ENCODE measurements at places on chromosomes 5 and 9.

DNA sequence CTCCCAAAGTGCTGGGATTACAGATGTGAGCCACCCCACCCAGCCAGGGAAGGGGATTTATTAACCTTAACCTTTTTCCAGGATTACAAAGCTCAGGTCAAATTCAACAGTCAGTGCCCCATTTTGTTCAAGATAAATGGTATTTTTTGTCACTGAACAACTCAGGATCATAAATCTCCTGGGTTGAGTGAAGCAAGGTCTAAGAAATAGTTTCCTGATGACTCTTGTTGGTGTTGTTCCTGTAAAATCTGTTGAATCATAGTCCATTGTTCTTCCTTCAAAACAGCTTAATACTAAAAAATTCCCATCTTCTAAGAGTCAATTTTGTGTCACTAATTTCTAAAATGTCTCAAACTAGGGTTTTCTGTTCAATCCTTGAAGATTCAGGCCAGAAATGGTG lies 33.9 kb upstream of the JMY start:
- DNase-seq: no peak

DNA sequence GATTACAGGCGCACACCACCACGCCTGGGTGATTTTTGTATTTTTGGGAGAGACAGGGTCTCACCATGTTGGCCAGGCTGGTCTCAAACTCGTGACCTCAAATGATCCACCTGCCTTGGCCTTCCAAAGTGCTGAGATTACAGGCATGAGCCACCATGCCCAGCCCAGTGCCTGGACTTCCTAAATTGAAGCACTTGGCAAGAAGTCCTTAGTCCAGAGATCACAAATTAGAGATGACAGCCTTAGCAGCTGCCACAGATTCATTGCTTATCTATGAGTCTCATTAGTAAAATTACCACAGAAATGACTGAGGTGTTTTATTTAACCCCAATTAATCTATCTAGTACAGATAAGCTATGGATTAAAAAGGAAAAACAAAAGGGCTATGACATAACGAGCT lies 19.2 kb downstream of the EFCAB9 start:
- DNase-seq: no peak

GRCh38 chr9:34558919-34559623 lies 30.5 kb downstream of the CNTFR start:
- DNase-seq: no peak

- no peak for DNase-seq
These were observed 435.1 kb downstream of the SPATA31D1 start for GRCh38 chr9:82423700-82424099.

DNA sequence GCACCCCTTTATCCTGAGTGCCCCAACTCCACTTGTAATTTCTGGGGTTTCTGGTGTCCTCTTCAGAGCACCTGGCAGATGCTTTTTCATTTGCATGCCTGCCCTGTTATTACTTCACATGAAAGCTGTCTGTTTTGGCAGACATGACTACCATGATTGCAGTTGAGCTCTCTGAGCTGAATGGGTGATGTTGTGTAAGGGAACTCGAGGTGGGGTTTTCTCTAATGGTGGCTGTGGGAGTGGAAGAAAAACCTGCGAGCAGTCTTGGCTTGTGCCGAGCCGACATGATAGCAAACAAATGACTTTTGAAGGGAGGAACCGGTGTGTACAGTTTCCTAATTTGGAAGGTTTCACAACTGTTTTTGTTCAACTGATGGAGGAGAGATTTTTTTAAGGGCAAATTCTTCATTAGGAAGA lies 196.2 kb downstream of the AOPEP start:
- no peak for DNase-seq

GRCh38 chr9:113205432-113205831 lies 15.6 kb downstream of the FKBP15 start:
- no peak for DNase-seq

DNA sequence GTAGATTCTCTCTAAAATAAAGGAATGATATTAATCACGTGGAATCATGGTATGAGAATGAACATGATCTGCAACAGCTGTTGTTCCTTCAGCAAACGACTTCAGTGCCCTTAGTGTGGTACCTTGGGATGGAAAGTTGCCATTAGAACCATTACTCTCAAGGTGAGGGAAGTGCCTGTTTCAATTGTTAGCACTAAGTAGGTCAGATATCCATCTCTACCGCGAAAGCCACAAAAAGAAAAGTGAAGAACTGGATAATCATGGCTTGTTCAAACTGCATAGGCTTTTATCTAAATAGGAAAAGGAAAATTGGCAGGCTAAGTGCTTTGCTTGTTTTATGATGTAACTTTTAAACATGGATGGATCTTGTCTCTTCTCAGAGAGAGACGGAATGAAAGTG lies 380.7 kb downstream of the MRPS30 start:
- DNase-seq: no peak

GRCh38 chr5:127958421-127959011 lies 125.0 kb upstream of the SLC12A2 start:
- no peak for DNase-seq

DNA sequence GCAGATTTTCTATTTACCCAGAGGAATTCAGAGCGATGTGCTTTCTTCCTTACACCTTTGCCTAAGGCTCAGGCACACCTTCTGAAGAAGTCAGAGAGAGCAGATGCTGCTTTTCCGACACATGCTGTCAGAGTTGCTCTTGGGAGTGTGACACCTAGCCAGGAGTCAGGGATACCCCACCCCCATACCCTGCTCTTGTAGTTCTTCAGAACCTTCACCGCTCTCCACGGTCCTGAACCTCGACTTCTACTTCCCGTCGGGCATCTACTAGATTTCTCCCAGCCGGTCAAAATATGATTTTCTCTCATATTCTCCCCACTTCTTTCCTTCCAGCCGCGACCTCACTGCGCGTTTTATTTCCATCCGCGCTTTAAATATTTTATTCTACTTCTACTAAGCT lies 1.7 kb downstream of the GRIN3A start:
- no peak for DNase-seq

DNA sequence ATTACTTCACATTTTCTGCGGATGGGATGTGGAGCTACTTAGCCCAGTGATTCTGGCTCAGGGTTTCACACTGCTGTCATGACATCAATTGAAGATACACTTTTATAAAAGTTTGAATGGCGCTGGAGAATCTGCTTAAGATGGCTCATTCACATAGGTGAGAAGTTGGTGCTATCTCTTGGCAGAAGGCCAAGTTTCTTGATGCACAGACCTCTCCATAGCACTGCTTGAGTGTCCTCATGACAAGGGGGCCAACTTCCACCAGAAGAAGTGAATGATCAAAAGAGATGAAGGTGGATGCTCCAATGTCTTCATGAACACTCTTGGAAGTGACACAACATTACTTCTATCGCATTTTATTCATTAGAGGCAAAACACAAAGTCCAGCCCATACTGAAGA lies 403.7 kb upstream of the CCNG1 start:
- DNase-seq: no peak

DNA sequence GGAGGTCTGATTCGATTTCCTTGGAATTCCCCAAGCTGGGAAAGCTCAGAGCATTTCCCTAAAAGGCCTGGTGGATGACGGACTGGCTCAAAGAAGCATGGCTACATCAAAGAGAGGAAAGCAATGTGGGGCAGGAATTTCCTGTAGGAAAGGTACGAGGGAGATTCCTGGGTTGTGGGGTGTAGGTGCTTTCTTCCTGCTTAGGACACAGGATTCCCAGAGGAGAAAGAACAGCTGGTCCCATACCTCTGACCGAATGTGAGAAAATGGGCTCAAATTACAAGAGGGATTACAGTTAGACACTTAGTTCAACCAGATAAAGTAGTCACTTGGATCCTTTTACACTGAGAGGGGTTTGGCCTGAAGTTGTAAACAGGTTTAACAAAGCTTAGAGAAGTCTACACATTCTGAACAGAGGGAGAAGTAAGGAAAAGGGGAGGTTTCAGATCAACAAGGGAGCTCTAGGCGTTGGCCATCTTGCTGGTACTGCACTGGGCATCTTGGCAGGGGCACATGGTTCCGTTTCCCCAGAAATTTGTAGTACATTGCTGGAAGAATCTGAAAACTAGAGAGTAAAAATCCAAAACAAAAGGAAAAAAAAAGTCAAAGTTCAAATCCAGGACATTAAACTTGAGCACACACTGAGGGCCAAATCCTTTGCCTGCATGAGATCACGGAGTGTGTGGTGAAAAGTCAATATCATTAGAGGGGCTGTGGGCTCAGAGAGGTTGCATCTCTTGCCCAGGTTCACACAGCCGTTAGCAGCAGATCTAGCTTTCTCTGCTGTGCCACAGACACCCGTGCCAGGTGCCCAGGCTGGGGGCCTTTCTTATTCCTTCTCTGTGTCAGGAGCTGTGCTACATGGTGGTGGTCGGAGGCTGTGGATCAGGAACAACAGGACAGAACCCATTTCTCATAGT lies 171.3 kb downstream of the RGS3 start:
- DNase-seq: no peak

DNA sequence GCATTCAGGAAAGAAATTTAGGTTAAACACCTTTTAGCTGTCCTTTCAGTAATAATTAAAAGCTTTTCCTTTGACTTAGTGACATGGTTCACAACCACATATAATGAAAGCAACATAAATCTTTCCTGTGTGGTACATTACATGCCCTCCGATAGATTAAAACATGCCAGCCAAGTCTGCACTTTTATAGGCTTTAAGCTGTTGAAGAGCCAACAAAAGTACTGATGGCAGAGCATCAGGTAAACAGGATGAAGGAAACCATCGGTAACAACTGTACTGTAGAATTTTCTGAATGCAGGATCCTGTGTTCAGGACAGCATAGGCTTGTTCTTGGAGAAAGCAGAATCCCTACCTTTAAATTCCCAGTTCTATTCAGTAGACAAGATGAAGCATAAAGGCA lies 226.6 kb downstream of the MLLT3 start:
- DNase-seq: no peak

DNA sequence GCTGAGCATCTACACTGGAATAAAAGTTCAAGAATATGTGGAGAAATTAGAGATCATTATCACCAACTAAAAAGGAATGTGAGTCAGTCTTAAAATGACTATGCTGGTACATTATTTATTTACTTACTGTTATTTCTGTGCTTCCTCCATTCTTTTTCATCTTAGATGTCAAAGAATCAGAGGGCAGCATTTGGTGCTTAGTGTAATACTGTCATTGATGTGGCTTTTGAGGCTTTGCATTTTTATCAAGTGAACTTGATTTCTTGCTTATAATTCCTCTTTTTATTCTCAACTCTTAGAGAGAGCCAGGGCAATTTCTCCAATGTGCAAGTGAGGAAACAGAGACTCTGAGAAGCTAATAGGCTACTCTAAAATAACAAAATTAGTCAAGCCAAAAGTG lies 163.7 kb upstream of the TRPC7 start:
- DNase-seq: no peak

GRCh38 chr5:4027088-4027734 lies 431.6 kb downstream of the IRX1 start:
- no peak for DNase-seq

GRCh38 chr5:93381057-93381456 lies 200.0 kb downstream of the NR2F1-AS1 start:
- DNase-seq: no peak

GRCh38 chr9:127193483-127193882 lies 71.0 kb upstream of the ANGPTL2 start:
- no peak for DNase-seq

DNA sequence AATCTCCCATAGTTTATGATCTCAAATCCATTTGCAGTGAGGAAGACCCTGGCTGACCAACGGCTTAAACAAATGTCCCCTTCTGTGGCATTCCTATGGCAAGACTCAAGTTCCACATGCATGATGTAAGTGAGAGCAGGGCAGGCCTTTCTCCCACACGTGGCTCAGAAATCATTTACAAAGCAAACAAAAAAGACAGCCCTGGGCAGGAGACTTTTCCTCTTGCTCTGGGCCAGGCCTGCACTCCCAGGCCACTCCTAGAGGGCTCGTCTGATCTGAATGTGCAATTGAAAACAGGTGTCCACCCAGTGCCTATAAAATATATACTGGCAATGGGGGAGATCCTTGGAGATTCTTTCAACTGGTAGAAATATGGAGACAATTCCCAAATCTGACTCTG lies 123.1 kb downstream of the DMRT2 start:
- no peak for DNase-seq

DNA sequence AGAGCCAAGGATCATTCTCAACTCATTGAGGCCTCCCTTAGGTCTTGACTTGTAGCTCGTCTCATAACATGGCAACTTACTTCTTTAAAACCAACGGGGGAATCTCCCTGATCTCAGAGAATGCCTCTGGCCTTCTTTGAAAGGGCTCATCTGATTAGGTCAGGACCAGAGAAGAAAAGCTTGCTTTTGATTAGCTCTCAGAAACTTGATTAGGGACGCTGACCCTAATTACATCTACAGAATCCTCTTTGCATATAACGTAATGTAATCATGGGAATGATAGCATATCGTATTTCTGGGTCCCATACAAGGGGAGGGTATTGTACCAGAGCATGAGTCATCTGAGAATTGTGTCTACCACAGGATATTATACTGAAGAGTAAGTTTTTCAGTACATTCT lies 125.1 kb upstream of the SH3GL2 start:
- no peak for DNase-seq

GRCh38 chr9:4887556-4887955 lies 94.8 kb downstream of the RCL1 start:
- no peak for DNase-seq

DNA sequence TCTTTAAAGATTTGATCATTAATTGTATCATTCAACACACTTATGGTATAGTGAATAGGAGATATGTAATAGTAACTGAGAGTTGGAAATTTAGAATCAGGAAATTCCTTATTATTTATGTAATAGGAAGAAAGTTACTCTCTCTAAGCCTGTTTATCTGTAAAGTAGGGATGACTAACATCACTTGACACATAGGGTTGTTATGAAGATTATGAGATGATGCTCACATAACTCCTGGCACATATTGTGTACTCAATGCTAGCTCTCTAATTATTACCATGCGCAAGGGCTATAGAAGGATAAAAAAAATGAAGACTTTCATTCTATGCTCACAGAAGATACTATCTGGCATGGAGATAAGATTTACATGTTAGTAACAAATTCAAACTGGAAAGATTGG lies 149.9 kb downstream of the ISOC1 start:
- no peak for DNase-seq

All from osteocyte (in vitro differentiated cells).